ENCODE measurements at places on chromosomes 1 and 21.
A peak's percentile ranks its signal among the peaks of the same experiment; 100 is the strongest.

- no peak for DNase-seq
Measured at GRCh38 chr1:92094090-92094489, 13.9 kb downstream of the BTBD8 start.

DNA sequence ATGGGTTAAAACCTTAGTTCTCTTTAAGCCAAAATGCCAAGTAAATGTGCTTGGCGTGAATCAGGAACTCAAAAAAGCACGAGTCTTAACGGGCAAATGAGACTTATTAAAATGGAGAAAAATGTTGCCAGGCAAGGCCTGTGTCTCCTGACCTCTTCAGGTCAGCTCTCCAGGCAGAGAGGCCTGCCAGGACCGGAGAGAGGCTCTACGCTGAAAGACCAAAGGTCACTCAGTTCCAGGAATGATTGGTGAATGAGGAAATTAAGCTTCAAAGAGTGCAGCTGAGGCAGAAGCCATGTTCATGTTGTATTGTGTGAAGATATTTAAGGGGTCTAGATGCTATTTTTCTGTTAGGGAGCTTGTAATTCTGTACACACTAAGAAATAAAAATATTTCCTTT is 66.6 kb downstream of the SPAG17 start:
- DNase-seq: no peak

- DNase-seq: no peak
Measured at GRCh38 chr1:228160201-228160761, 5.3 kb upstream of the IBA57 start.

DNA sequence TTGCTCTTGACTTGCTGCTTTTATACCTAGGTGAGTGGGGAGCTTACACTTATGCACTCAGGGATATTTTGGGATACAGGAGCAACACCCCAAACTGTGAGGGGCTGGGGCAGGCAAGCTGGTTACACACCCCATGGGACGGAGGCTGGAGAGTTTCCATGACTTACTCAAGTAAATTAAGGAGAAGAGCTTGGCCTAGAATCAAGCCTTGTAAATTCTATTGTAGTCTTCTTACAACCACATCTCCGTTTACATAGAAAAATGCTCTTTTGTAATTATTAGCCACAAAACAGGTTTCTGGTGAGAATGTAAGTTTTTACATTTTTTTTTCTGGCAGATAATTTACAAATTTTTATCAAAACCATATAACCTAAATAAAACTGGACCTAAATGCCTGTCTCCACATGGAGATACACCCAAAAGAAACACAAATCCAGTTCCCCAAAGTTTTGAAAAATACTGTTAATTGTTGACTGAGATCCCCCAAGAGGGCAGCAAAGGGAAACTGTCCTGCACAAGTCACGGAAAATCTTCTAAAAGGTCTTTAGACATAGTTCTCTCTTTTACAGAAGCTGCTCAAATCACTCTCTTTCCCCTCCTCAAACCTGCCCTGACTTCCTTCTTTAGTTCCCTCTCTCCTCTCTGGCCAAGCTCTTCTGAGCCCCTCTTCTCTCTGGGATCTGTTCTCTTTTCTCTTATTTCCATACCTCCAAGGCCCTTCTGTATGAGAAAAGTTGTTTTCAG is 134.0 kb downstream of the HIVEP3 start:
- DNase-seq: no peak

GRCh38 chr1:41591891-41592290 is 107.4 kb upstream of the EDN2 start:
- DNase-seq: no peak

DNA sequence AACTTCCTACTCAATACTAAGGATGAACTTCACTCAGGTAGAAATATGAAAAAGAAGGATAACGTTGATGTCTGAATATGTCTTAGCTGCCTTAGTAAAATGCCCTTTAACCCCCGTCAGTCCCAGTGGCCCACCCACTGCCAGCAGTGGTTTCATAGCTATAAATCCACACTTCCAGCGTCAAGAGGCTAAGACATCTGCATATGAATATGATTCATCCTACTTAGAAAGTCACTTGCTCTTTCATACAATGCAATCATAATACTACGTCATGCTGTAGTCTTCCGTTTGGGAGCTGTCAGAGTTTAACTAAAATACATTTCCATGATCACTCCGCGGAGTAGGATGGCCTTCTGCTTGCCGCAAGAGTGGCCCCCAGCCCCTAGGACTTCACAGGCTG is 247.3 kb downstream of the SDCCAG8 start:
- no peak for DNase-seq

- DNase-seq: peak; percentile 85
Measured at GRCh38 chr1:171742577-171742922, 685 bp upstream of the VAMP4 start.

DNA sequence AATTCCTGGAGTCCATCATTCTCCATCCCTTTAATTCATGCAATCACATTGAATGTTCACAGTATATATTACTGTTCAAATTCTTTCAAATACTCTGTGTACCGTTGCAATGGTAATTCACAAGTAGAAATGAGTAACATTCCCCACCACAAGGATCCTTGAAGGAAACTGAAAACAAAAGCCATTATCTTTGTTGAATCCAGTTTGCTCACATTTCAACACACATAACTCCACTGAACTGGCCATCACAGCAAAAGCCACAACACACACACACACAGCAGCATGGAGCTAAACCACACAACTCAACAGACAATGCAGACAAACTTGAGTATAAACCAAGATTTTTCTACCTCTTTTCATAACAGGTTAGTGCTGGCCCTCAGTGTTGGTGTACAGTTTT is 188.3 kb upstream of the GREM2 start:
- DNase-seq: no peak

- DNase-seq: no peak
Measured at GRCh38 chr21:39346671-39347331, 2.1 kb downstream of the HMGN1 start.

GRCh38 chr1:30111431-30111830 is 612.0 kb downstream of the MATN1 start:
- DNase-seq: peak; percentile 84

DNA sequence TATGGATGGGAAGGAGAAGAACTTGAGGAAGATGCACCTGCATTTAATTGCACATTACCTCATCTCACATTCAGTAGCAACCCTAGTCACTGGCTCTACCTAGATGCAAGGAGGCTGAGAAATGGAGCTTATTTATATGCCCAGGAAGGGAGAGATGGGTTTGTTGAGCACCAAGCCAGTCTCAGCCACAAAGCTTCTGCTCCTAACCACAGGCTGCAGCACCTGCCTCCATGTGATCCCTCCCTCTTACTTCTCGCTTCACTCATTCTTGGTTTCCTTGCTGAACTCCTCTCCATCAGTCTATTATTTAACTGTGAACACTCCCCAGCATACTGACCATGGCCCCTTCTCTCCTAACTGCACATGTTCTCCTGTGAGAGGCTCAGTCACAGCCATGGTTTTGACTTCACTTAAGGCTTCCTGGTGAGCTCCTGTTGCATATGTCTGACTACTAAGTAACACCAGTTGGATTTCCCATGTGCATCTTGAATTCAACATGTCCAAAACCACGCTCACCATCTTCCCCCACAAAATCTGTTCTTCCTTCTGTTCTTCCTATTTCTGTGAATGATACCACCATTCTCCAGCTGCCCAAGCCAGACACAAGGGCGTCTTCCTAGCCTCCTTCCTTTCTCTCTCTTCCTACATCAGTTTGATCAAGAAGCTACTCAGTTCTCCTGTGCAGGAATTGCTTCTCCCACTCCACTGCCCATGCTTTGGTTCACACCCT is 139.8 kb downstream of the AK5 start:
- no peak for DNase-seq

- no peak for DNase-seq
Measured at GRCh38 chr1:157357111-157357510, 195.2 kb downstream of the FCRL5 start.

- DNase-seq: no peak
Measured at GRCh38 chr1:89451011-89451410, 73.6 kb upstream of the LRRC8B start.

DNA sequence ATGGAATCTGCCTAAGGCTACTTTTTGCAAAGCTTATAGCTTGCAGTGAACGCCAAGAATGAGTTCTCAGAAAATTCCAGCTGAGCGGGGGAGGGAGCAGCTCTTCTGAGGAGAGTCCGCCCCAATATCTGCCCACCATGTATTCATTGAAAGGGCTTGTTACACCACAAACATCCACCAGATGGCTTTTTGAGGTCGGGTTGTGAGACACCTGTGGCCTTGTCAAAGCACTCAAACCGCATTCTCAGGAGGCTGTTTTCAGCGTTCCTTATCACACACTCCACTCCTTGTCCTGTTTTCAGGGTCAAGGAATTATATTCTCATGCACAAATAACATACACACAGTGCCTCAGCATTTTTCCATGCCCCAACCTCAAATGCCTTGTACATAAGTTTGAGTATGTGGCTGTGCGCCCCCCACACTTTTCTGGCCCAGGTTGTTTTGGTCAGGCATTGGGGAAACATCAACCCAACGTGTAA is 3.9 kb upstream of the C4BPB start:
- peak; percentile 81 for DNase-seq

GRCh38 chr1:173573596-173573995 is 29.3 kb downstream of the SLC9C2 start:
- peak; percentile 7 for DNase-seq

DNA sequence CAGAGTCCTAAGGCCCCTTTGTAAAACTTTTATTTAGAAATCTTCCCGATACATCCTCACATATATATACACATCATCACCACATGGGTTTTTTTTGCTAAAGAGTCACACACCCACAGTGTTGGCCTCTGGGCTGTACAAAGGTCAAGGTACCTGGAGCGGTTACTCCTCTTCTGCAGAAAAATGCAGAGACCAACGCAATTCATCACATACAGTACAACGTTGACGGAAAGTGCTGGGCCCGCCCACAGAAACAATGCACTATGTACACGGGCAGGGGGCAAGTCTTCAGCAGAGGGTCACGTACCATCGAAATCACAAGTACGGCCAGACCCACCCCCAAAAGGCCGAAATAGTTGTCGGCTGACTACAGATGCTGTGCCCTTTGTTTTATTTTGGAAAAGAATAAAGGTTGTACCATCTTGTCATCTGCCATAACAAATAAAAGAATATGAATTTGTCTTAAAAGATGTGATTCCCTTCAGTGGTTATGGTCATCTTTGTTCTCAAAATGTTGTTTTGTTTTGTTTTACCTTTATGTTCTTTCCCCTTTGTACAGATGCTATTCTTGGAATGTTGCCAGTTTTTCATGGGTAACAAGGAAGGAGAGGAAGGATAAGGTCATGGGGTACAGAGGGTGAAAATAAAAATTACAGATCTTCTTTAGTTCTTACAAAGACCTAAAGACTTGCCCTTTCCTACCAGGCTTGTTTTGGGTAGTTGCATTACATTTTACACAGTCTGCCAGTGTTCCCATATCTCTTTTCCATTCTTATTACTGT is 15.6 kb downstream of the TAL1 start:
- DNase-seq: no peak

GRCh38 chr1:41431490-41432350 is 52.8 kb downstream of the EDN2 start:
- DNase-seq: no peak

DNA sequence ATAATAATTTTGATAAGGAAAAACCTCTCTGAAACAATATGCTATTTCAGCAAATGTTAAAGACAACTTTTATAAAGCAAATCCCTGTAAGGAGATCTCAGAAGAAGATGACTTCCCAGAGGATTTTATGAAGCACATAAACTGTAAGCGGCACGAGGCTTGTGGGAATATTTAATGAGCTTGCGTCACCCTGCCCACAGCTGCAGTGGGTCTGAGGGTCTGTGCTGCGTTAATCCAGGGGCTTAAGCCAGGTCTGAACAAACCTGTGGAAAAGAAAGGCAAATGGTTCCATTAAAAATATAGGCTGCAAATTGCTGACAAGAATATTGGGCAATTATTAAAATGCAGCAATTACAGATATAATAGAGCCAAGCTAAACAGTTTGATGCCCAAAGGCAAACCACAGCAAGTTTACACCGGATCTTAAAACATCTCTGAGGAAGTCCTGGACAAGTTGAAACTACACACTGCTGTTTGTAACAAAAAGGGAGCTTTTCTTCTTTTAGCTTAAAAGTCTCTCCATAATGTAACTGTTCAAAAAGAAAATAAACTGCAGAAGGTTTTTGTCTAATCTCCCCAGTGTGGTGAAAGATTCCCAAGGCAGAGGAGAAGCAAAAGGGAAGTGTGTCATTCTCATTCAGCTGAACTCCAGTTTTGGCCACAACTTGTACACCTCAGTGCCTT is 21.8 kb downstream of the TGFBR3 start:
- peak; percentile 51 for DNase-seq

GRCh38 chr1:6001992-6002576 is 9.9 kb upstream of the NPHP4 start:
- DNase-seq: no peak

DNA sequence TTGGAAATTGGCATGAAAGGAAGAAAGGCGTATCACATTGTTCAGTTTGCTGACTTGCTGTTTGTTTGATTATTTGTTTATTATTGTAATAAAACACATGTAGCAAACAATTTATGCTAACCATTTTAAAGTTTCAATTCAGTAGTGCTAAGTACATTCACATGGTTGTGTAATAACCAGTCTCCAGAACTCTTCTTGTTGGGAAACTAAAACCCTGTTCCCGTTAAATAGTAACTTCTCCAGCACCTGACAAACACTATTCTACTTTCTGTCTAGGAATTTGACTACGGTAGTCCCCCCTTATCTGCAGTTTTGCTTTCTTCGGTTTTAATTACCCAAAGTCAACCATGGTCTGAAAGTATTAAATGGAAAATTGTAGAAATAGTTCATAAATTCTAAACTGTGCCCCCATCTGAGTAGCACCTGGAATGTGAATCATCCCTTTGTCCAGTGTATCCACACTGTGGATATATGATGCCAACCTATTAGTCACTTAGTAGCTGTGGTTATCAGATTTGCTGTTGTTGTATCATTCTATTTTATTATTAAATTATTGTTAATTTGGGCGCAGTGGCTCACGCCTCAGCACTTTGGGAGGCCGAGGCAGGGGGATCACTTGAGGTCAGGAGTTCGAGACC is 5.5 kb downstream of the MORC3 start:
- DNase-seq: no peak

DNA sequence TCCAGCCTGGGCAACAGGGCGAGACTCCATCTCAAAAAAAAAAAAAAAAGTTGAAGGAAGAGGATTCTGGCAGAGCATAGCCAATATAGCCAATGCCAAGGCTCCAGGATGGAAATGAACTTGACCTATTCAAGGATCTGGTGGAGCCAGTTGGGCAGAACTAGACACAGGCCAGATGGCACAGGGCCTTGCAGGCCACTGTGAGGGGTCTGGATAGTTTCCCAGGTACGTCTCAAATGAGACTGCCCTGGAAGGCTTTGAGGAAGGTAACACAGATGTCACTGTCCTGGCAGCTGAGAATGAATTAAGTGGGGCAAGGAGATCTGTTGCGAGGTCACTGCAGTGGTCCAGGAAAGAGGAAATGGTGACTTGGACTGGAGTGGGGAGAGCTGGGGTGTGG is 12.0 kb upstream of the ARHGEF19 start:
- no peak for DNase-seq

- DNase-seq: no peak
Measured at GRCh38 chr1:235302143-235302542, 25.8 kb downstream of the ARID4B start.

- DNase-seq: peak; percentile 77
Measured at GRCh38 chr1:221567859-221568507, 173.9 kb downstream of the DUSP10 start.

- no peak for DNase-seq
Measured at GRCh38 chr1:1048765-1049164, 25.3 kb downstream of the RNF223 start.

Data from adipocyte (in vitro differentiated cells).